ENCODE measurements at places on chromosomes 11 and 22. TPM values are rescaled to one million over a fixed set of nuclear protein-coding genes. Genes with fewer than 3 reads are reported as not detected.

- H3K4me3 ChIP-seq, result peak overlapping the region; percentile 96
- H3K27ac ChIP-seq, result peak overlapping the region; percentile 92
- peaks cover 64% of the 10 kb centered on the region for H3K36me3 ChIP-seq
- H3K4me1 ChIP-seq, result peaks cover 37% of the 10 kb centered on the region
Measured at GRCh38 chr11:65500387-65501185, 1.7 kb downstream of the MALAT1 start.

GRCh38 chr11:67158221-67158620, 39.2 kb downstream of the KDM2A start:
- no peaks in the 10 kb centered on the region for H3K4me1 ChIP-seq

GRCh38 chr11:2702771-2703362, 3.1 kb upstream of the KCNQ1OT1 start:
- no peak for DNase-seq
- H3K27me3 ChIP-seq, result no peaks in the 10 kb centered on the region
- peaks cover 23% of the 10 kb centered on the region for H3K4me1 ChIP-seq
- H3K4me3 ChIP-seq, result no peak overlapping the region
- no peak overlapping the region for H3K27ac ChIP-seq

DNA sequence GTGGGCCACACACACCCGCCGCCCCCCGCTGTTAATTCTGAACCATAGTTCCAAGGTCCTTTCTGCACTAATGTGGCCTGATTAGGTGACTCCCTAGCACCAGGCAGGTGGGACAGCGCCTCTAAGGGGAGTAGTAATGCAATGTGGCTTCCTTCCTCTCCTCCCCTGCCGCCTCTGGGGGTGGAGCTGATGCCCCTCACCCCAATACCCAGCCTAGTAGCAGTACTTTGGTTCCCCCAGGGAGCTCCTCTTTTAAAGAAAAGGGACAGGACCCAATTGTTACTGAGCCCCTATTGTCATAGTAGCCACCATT, 14.4 kb downstream of the RTN4RL2 start:
- no peak overlapping the region for H3K27ac ChIP-seq
- H3K36me3 ChIP-seq, result no peaks in the 10 kb centered on the region
- DNase-seq, result no peak
- H3K4me1 ChIP-seq, result peaks cover 47% of the 10 kb centered on the region

BIK gene
- 0.96 TPM for polyA plus RNA-seq

TPH1 gene
- polyA plus RNA-seq, result not detected

Measured in CD14-positive monocyte (primary cell).